CD4-positive, CD25-positive, alpha-beta regulatory T cell (primary cell): ENCODE measurements at places on chromosomes 6 and 20.

DNA sequence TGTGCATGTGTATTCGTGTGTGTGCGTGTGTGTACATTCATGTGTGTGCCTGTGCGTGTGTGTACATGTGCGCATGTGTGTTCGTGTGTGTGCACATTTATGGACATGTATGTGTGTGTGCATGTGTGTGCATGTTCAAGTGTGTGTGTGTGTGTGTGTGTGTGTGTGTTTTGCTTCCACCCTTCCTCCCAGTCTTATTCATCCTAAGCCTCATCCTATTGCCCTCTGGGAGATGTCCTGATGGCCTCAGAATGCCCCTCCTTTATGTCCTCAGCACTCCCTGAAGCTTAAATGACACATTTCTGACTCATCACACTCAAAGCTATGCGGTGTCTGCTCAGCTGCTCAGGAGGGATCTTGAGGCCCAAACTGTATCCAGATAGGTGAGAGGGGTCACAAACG is 76.6 kb upstream of the CCDC167 start:
- no peak for DNase-seq

DNA sequence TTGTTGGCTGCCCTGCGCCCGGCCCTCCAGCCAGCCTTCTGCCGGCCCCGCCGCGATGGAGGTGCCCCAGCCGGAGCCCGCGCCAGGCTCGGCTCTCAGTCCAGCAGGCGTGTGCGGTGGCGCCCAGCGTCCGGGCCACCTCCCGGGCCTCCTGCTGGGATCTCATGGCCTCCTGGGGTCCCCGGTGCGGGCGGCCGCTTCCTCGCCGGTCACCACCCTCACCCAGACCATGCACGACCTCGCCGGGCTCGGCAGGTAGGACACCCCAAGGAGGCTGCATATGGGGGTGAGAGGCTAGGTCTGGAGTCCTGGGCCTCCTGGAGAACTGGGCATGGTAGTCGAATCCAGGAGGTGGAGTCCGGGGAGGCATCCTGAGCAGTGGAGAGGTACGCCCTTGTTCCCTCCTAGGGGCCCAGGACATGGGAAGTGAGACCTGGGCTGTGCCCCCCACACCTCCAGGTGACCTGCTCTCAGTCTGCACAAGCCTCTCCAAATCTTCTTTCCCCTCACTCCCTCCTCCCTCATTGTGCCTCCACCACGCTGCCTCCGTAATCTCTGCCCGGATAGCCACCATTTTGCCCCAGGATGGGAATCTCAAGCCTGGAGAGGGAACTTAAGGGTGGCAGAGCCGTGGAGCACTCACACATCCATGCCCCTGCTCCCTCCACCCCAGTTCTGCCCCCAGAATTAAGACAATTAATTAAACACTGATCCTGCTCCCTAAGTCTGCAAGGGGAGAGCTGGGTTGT is 541 bp downstream of the CDC25B start:
- no peak for DNase-seq

GRCh38 chr6:70162972-70163371 is 139.9 kb downstream of the COL9A1 start:
- DNase-seq: no peak

- no peak for DNase-seq
These were observed 139.9 kb downstream of the CDH4 start for GRCh38 chr20:61391812-61392520.

DNA sequence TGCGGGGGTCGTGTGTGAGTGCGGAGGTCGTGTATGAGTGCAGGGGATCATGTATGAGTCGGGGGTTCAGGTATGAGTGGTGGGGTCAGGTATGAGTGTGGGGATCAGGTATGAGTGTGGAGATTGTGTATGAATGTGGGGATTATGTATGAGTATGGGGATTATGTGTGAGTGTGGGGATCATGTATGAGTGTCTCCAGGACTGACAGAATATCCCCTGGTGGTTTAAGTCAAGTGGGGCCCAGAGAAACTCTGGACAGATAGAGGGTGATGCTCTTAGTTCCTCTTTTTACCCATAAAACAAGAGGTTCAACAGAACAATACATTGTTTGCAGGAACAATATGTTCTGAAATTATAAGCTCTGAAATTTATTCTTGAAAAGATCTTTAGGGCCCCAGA is 131.9 kb downstream of the UST start:
- DNase-seq: no peak

GRCh38 chr20:53918020-53918311 is 152.4 kb downstream of the BCAS1 start:
- DNase-seq: no peak

GRCh38 chr6:19551611-19552010 is 285.6 kb upstream of the ID4 start:
- DNase-seq: no peak

DNA sequence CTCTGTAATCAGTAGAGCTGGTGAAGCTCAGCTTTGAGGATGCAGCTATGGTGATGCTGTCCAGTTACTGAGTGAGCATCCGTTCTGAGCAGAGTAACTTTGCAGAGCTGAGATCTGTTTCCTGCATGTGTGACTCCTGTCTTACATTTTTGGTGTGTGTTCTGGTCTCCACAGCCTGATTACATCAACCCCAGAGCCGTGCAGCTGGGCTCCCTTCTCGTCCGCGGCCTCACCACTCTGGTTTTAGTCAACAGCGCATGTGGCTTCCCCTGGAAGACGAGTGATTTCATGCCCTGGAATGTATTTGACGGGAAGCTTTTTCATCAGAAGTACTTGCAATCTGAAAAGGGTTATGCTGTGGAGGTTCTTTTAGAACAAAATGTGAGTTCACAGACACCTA is 81.6 kb downstream of the FAM120B start:
- DNase-seq: no peak

- no peak for DNase-seq
These were observed 423.2 kb downstream of the RFPL4B start for GRCh38 chr6:112770308-112770707.

GRCh38 chr6:169145991-169146501 is 107.6 kb downstream of the THBS2 start:
- no peak for DNase-seq

- DNase-seq: no peak
These were observed 2.2 kb downstream of the CCN2 start for GRCh38 chr6:131948692-131949619.

GRCh38 chr6:47464052-47464451 is 13.5 kb upstream of the CD2AP start:
- no peak for DNase-seq

DNA sequence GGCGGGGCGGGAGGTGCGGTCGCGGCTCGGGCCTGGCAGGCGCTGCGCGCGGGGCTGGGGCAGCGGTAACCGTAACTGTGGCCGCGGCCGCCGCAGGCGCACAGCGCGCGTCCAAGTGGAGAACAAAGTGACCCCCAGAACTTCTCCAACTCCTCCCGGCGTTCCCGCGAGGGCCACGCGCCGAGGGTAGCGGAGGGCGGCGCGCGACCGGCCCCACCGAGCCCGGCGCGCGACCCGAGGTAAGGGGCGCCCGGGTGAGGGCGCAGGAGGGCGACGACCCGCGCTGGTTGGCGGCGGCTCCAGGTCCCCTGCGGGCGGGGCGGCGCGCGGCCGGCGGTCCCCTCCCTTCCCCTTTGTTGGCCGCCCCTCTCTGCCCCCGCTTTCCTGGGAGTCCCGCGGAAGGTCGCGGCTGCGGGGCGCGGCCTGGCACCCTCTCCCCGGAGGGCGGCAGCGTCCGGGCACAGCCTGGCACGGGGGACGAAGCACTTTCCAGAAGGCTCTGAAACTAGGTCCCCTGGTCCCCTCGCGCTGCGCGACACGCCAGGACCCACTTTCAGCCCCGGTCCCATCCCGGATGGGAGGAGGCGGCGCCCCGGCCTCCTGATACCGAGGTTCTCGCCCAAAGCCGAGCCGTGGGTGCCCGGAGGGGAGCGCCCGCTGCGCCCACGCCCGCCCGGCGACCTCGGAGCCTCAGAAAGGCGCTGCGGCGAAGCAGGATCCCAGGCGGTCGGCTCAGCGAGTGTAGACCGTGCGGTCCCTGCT is at the start of gene TIAM2:
TSS of gene TIAM2 (plus strand) at position 62 of the 762 bp plus-strand sequence. CDS start 133,909 bp downstream, outside the sequence.
- peak; percentile 14 for DNase-seq

DNA sequence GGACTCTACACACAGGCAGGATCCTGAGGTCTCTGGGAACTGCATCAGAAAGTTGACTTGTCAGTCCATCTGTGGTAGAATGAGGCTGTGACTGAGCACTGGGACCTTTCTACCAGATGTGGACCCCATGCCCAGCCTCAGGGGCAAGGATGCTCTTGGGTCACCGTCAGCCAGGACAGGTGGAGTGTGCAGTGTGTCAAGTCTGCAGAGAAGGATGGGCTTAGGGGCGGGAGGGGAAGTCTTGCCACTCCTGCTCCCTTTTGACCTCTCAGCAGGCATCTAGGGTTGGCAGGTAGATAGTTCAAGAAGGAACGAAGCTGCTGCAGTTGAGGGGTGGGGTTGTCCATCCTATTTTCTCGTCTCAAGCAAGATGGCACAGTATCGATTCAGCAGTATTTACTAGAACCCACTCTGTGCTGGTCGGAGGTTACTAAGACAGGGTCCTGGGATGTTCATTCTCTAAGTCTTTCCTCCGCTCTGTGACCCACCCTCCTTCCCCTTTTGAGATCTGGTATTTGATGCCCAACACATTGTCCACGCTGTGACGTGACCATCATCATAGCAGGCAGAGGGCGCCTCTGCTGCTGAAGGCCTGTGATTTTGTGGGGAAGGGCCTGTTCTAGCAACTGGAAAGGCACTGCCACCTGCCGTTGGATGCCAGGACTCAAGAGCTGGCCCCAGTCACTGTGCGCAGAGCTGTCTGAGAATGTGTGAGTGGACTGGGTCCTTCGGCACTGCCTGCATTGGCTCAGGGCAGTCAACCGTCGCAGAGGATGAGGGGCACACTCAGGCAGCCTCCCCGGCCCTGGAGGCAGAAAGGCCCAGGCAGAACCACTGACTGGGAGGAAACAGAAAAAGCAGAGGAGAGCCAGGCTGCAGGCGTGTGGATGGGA is 23.2 kb downstream of the RBCK1 start:
- DNase-seq: peak; percentile 68

- no peak for DNase-seq
These were observed 96.2 kb downstream of the SMAP1 start for GRCh38 chr6:70763754-70764510.

- DNase-seq: no peak
These were observed at the start of gene SEL1L2 for GRCh38 chr20:13990465-13990864. Gene SEL1L2 (minus strand): TSS chr20:13990614. CDS start chr20:13990534, 80 bp downstream.

GRCh38 chr20:50376888-50377459 is 133.2 kb upstream of the PTPN1 start:
- DNase-seq: no peak

- no peak for DNase-seq
These were observed 592.3 kb downstream of the FRK start for GRCh38 chr6:115468272-115469005.

DNA sequence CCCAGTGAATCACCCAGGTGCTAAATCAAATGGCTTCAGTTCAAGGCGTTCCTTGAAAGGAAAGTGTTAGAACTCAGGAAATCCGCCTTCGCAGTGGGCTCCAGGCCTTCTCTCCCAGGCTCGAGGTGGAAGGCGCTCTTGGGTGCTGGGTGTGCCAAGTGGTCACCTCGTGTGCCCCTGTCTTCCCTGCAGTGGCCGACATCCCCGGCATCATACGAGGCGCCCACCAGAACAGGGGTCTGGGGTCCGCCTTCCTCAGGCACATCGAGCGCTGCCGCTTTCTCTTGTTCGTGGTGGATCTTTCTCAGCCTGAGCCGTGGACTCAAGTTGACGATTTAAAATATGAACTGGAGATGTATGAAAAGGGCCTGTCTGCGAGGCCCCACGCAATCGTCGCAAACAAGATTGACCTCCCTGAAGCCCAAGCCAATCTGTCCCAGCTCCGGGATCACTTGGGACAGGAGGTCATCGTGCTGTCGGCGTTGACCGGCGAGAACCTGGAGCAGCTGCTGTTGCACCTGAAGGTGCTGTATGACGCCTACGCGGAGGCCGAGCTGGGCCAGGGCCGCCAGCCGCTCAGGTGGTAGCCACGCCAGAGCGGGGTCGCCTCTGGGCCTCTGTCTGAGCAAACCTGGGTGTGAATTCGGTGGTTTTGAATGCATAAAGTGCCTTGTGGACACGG is 17.8 kb downstream of the MTG2 start:
- DNase-seq: no peak

GRCh38 chr20:44053046-44053445 is 133.9 kb downstream of the JPH2 start:
- DNase-seq: no peak

GRCh38 chr6:149137594-149137993 is 179.9 kb upstream of the TAB2 start:
- no peak for DNase-seq

- DNase-seq: no peak
These were observed 167.8 kb downstream of the CARMIL1 start for GRCh38 chr6:25446830-25447569.

- DNase-seq: no peak
These were observed 101.4 kb upstream of the CEP85L start for GRCh38 chr6:118752803-118753202.

- DNase-seq: no peak
These were observed 20.9 kb downstream of the L3MBTL1 start for GRCh38 chr20:43528258-43528875.

- no peak for DNase-seq
These were observed 46.3 kb upstream of the FOXA2 start for GRCh38 chr20:22630701-22631100.
